ENCODE measurements at places on chromosomes 1 and 21.

DNA sequence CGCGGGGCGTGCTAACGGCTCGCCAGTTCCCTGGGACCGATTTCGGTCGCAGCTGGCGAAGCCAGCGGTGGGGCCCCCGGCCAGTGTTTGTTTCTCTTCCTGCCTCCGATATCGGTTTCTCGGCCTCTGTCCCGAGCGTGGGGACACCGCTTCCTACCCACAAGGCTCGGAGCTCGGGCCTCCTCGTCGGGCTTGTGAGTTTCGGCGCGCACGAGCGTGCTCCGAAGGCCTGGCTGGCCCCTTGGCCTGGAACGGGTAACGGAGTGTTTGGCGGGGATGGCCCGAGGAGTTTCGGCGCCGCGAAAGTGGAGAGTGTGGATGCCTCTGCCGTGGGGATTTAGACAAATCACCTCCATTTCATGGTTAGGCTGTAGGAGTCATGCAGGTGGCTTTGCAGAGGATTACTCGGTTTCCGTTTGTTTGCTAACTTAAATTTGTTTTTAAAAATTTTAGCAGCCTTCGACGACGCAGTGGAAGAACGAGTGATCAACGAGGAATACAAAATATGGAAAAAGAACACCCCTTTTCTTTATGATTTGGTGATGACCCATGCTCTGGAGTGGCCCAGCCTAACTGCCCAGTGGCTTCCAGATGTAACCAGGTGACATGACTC lies 559 bp downstream of the RBBP4 start:
- DNase-seq, result no peak

- no peak for DNase-seq
These were observed 121.1 kb upstream of the ADAR start for GRCh38 chr1:154729031-154729442.

- no peak for DNase-seq
These were observed 7.6 kb upstream of the VAV3 start for GRCh38 chr1:107972391-107973180.

DNA sequence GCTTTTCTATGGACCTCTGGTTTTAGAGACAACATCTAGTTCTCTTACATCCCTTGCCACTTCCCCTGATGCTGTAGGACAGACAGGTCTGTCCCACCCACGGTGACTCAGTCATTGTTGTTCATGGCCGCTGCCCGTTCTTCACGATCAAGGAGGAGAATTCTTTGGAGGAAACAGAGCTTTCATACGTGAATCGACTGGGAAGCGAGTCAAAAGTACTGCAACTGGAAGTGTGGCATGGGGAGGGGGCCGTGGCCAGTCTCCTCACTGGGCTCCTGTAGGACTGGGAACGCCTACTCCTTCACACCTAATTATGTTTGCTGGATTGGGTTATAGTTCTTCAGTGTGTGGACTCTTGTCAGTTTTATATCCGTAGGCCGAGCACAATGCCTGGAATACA lies 4.4 kb upstream of the SLC37A1 start:
- no peak for DNase-seq

DNA sequence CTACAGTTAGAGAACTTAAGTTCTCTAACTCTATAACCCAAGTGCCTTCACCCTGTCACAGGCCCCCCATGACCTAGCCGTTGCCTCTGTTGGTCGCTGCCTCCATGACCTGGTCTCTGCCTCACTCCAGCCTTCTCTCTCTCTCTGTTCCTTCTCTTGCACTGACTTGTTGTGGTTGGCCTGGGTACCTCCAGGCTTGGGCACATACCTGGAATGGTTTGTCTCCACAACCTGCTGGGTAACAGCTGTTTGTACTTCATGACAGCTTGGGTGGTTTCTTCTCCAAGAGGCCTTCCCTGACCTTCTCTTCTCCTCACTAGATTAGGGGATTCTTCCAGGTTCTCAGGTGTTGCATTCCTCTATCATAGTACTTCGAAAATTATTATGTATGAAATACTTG lies 371.6 kb upstream of the USP24 start:
- DNase-seq, result no peak

DNA sequence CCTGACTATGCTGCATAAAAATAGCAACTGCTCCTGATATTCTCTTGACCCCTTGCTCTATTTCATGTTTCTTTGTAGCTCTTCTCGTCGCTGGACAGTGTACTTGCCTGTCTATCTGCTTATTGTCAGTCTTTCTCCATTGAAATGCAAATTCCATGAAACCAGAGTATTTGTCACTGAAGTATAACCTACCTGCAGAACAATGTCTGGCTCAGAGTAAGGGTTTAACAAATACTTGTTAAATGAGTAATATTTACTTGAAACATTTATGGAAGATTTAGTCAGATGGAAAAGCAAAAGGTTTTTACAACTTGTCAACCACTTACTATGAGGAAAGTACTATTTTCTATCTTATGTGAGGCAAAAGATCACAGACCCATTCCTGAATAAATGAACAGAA lies 19.9 kb upstream of the ERICH3 start:
- no peak for DNase-seq

- DNase-seq, result no peak
These were observed 10.7 kb downstream of the FMO2 start for GRCh38 chr1:171195767-171196166.

DNA sequence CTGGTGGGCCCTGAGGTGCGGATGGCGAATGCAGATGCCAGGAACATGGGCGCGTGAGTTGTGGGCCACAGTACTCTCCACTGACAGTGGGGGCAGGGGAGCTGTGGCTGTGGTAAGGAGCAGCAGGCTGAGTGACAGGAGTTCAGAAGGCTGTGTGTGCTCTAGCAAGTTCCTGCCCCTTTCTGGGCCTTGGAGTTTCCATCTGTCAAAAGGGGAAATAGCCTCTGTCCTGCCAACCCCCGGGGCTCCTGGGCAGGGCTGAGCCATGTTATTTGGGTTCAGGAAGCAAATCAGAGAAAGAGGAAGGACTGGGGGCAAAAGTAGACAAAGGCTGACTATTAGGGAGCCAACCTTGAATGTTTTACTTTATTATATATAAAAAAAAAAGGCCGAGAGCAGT lies 19.5 kb upstream of the MFN2 start:
- no peak for DNase-seq

- DNase-seq, result no peak
These were observed 14.1 kb downstream of the CNR2 start for GRCh38 chr1:23899070-23899469.

DNA sequence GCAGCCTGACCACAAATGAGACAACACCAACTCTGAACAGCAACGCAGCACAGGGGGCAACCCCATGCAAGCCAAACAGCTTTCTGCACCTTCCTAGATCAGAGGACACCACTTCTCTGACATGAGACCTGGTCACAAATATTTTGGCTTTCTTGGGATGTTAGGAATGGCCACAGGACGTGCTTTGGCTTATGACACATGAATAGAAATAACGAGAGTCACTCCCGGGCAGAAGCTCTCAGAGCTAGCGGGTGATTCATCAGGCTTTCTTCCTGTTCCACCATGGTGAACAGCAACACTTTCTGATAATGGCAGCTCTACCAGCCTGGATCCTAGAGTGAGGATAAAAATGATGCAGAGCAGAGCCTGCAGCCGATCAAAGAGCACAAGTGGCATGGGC lies 39.4 kb downstream of the PAFAH2 start:
- no peak for DNase-seq

- DNase-seq, result no peak
These were observed 2.8 kb upstream of the ELOVL1 start for GRCh38 chr1:43370564-43370963.

DNA sequence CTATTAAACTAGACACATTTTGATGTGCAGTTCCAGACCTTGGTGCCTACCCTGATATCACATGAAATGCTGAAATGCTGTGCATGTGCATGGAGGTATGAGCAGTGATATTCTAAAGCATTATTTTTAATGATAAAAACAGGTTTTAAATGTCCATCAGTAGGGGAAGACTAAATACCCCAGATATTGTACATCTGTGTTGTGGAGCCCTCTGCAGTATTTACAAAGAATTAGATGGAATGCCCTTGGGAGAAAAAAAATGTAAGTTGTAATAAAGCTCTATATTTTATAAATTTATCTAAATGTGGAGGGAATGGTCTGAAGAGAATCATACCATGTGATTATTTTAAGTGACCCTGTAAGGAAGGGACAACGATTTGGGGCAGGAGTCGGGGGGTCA lies 39.1 kb upstream of the IGSF5 start:
- no peak for DNase-seq

GRCh38 chr1:19643602-19644394 lies at the start of gene NBL1:
TSS of gene NBL1 (plus strand) at chr1:19644311. CDS start at chr1:19655031, 10,720 bp downstream.
- DNase-seq, result peak; percentile 37

- DNase-seq, result no peak
These were observed 11.0 kb upstream of the PGD start for GRCh38 chr1:10387677-10388386.

DNA sequence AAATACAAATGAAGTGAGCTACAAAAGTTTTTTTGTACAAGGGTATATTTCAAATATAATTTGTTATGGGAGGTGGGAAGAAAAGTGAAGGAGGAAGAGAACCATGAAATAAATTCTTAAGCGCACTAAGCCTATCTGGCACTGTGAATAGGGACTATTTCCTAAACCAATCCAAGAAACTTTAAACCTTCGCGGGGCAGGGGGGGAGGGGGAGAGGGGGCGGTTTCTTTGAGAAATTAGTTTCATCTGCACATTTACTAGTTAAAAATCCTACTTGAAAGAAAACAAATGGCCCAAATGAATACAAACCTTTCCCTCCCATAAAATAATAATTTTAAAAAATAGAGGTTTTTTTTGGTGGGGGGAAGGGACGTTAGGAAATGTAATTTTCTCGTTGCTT lies 364 bp downstream of the GOLPH3L start:
- DNase-seq, result no peak

DNA sequence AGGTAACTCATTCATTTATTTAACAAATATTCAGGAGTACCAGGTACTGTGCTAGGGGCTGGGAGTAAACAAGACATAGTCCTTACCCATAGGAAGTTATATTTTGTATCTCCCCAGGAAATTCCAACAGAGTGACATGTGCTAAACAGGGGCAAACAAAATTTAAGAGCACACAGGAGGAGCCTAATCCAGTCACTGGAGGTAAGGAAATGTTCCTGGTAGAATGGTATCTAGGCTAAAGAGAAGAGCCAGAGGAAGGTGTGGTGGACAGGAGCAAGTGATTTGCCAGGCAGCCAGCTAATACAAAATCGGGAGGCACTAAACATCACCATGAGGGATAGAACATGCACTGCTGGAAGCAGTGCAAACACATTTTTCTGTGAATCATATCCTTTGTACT lies 10.4 kb downstream of the TEX38 start:
- no peak for DNase-seq

DNA sequence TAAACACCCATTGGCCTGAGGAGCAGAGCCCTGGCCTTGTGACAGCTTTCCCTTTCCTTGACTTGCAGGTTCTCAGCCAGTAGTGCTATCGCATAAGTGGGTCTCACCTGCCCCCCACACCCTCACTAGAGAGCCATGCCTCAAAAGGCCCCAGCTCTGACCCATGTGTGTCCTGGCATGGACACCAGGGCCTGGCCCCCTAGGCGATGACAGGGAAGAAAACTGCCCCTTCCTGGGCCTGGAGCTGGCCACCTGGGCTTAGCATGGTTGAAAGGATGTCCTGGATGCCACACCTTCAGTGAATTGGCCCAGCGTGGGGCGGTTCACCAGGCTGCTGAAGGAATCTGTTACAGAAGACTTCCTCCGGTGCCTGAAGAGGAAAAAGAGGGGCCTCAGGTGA lies 18.5 kb downstream of the TTC39A start:
- no peak for DNase-seq

GRCh38 chr1:232899268-232899667 lies 51.1 kb upstream of the NTPCR start:
- no peak for DNase-seq

Measured in hypothalamus (tissue), 51 donors.